ENCODE measurements at places on chromosomes 3 and 15.

DNA sequence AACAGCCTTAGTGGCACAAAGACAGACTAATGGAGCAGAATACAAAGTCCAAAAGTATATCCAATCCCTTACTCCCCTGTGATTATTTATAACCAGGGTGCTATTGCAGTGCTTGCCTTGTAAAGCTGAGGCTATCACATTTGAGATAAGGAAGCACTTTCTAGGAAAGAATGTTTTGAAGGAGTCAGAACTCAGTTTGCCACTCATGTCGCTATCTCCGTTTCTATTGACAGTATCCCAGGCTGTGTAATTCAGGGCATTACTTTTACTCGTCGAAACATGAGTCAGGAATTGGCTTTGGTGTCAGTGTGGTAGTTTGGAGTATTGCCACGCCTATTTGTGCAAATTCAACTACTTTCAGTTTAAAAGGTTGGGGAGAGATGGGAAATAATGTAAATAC, 78.4 kb downstream of the FBXL2 start:
- DNase-seq = no peak

DNA sequence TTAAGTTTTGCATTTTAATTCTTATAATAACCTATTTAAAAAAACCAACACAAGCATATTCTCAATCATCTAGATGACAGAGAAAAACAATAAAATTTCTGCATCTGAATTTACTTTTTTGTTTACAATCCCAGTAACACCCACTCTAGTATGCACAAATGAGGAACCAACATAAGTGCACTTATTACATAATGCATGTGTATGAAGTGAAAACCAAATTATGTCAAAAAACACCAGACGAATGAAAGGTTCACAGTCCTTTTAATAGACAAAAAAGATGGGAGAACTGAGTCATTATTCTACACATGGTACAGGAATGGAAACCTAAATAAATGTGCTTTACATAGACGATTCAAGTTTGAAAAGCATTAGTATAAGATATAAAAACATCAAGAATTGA, 91.7 kb downstream of the NR1I2 start:
- no peak for DNase-seq

- DNase-seq = no peak
Observed at GRCh38 chr3:88863196-88863595, 244.2 kb upstream of the EPHA3 start.

GRCh38 chr3:189756582-189757078, 125.4 kb downstream of the TP63 start:
- no peak for DNase-seq

DNA sequence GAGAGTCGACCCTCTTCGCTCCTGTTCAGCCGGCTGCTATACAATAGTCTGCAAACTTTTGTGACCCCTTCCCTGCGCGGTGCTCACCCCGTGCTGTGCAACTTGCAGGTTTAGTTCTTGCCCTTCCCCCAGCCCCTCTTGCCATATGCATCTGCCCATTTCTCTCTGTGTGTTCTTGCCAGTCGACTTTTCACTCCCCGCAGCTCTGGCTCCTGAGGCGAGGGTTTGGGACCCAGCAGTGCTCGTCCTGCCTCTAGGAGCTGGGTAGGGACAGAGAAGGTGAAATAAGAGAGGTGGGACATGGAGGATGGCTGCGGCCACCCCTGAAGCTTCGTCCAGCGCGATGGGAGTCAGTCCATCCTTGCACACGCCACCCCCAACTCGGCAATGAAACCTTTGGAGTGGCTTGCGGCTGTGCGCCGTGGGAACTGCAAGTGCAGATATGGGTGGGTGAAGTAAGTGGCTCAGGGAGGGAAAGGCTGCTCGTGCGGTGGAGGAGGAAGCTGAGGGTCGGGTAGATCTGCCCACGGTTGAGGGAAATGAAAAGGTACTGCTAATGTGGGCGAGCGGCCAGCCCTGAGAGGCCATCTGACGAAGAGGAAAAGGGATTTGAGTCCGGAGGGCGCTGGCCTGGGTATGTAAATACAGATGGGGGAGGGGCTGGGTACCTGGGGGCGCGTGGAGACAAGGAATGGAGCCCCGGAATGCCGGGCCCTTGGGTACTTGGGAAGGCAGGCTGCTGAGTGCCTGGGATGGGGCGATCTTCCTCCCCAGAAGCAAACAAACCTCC, 1.0 kb downstream of the LRRC3B start:
- DNase-seq = no peak

GRCh38 chr3:45841420-45841756, 531 bp downstream of the LZTFL1 start:
- no peak for DNase-seq

GRCh38 chr3:11085093-11085840, 69.0 kb upstream of the HRH1 start:
- DNase-seq = no peak

DNA sequence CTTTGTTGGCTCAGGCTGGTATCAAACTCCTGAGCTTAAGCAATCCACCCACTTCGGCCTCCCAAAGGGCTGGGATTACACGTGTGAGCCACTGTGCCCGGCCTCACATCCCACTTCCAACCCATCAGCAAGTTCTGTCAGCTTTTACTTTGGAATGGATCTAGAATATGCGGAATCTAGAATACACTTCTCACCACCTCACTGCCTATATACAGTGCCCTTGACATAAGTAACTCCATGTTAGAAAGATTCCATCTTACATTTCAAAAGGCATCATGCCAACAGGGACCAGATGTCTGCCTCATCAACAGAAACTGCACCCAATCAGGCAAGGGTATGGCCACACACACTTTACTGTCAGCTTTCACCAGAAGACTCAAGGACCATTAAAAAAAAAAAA, 9.9 kb upstream of the RBSN start:
- no peak for DNase-seq

DNA sequence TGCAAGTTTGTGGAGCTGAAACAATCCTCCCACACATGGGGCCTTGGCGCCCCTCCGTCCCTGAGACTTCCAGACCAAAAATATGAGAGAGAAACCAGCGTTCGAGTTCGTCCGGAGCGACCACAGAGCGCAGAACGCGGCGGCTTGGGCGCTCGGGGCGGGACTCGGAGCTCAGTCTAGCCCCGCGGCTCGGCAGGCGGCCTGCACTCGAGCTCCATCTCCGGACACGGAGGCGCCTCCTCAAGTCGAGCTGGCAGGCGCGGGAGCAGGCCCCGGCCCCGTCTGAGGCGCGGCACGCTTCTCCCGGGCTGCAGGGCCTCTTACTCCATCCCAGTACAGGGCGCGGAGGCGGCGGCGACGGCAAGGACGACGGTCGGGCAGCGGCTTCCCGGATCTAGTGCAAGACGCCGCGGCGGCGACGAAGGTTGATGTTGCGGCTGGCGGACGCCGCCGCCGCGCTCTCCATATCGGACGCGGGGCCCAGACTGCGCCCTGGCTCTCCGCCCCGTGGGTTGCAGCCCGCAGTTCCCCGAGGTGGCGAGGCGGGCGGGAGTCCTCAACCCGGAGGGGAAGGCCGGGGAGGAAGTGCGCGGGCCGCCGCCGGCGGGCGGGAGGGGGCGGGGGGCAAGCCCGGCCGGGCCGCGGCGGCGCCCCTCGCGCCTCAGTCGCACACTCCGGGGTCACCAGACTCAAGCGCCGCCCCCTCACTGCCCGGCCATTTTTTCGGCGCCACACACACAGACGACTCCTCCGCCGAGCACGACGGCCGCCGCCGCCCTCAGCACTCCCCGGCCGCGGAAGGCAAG, 674 bp downstream of the MSL2 start:
- peak; percentile 61 for DNase-seq

GRCh38 chr15:80380154-80380553, 24.0 kb upstream of the ARNT2 start:
- DNase-seq = no peak

GRCh38 chr3:188326111-188326510, 172.2 kb downstream of the LPP start:
- no peak for DNase-seq

DNA sequence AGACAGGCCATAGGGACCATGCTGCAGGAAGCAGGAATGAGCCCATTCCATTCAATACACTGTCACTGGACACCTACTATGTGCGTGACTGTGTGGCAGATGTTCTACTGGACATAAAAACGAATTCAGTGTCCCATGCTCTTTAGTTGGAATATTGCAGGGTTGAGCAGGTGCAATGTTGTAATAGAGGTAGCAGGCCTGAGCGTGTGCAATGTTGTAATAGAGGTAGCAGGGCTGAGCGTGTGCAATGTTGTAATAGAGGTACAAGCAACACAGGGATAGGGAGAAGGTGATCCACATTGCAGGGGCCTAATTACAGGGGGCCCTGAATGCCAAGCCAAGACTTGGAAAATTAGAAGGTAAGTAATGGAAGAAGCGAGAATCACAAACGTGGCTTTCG, 261.4 kb upstream of the HES1 start:
- DNase-seq = no peak

GRCh38 chr3:106570426-106570825, 701.6 kb upstream of the CBLB start:
- DNase-seq = no peak

DNA sequence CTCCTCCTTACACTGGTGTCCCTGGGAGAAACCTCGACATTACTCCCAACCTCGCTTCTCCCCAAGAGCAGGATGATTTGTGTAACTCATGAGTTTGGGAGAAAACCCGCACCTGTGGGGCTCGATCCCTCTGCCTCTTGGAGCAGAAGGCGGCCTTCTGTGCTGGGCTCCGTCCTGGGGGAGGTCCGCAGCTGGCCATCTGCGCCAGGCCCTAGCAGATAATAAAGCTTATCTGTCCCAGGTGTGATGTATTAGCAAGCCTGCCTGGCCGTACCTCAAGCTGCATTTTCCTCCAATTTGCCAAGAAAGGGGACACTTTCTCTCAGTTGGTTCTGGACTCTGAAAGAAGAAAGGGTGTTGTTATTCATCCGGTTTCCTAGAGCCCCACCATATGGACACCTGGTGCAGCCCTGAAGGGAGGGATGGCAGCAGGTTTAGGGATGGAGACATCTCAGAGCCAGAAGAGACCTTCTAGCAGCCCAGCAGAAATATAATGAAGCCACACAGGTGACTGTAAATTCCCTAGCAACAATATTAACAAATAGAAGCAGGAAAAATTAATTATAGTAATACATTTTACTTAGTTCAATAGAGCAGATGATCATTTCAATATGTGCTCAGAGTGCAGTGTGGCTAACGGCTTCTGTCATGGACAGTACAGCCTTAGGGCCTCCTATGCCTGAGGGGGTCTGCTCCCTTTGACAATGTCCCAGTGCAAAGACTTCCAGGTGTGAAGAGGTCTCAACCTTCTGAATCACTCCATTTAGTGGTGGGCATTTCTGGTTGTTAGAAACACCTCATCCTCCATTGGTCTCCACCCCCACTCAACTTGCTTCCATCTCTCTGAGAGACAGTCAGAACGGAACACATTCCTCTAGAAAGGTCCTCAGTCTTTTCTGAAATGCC, 94.8 kb downstream of the CPN2 start:
- no peak for DNase-seq

- no peak for DNase-seq
Observed at GRCh38 chr3:89042236-89042835, 65.1 kb upstream of the EPHA3 start.

DNA sequence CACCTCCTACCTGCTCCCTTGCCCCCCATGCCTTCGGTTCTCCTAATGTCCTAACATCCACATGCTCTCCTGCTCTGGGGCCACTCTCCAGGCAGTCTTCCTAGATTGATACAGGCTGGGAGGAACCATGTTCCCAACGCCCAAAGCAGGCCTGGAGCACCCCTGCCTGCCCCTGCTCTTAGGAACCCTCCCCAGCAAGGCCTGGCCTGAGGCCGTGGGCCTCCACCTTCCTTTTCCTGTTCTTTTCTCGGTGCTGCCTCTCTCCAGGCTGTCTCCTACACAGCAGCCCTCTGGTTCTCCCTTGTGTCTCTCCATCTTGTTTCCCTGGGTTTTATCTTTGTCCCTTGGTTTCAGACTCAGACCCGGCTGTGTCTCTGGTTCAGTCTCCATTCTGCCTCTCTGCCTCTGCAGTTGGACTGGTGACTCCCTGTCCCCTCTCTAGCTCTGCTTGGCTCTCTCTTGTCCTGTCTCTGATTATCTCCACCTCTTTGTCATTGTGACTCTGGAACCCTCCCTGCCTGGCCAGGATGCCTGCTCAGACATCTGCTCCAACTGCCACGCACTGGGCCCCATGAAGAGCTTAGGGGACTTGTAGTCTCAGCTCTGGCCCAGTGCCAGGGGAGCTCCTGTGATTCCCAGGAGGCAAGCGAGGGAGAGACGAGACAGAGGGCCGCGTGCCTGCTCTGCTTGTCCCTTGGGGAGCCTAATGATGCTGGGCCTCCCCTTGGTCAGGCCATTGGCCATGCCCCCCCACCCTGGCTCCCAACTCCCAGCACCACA, 26.0 kb upstream of the RPL29 start:
- no peak for DNase-seq
